CD4-positive, alpha-beta memory T cell (primary cell): ENCODE measurements at places on chromosomes 12 and 14. TPM values are rescaled to one million over a fixed set of nuclear protein-coding genes. Genes with fewer than 3 reads are reported as not detected.
A peak's percentile ranks its signal among the peaks of the same experiment; 100 is the strongest.

GRCh38 chr12:92628476-92628875, 74.3 kb upstream of the PLEKHG7 start:
- no peak for DNase-seq

- DNase-seq: no peak
Measured at GRCh38 chr14:75494896-75495295, 27.4 kb upstream of the BATF start.

DNA sequence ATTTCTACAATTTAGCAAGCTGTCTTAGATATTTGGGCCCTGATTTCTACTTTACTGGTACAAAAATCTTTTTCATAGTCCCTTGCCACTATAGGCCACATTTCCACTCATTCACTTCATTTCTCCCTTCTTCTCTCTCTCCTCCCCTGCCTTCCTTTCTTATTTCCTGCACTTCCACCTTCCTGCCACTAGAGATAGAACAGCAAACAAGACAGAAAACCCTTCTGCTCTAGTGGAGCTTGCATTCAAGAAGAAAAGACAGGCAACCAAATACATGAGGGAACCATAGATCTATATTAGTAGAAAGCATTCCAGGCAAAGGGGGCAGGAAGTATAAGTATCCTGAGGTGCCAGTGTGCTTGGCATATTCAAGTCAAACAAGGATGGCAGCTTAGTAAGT, 623.5 kb downstream of the FLRT2 start:
- no peak for DNase-seq

- no peak for DNase-seq
Measured at GRCh38 chr14:39181026-39181692, 6.1 kb downstream of the PNN start.

- no peak for DNase-seq
Measured at GRCh38 chr14:65438266-65438933, 25.9 kb downstream of the FUT8 start.

GRCh38 chr12:84421103-84421502, 491.5 kb downstream of the SLC6A15 start:
- no peak for DNase-seq

- no peak for DNase-seq
Measured at GRCh38 chr14:29126361-29126760, 359.8 kb downstream of the FOXG1 start.

GRCh38 chr14:72514660-72515025, 379.3 kb downstream of the DPF3 start:
- DNase-seq: no peak

DNAJC22 gene
- not detected for total RNA-seq

PROX2 gene
- not detected for total RNA-seq

EPYC gene
- total RNA-seq: not detected

GRCh38 chr12:48994224-48995085, 4.7 kb downstream of the DDN start:
- DNase-seq: no peak

- DNase-seq: no peak
Measured at GRCh38 chr14:60618241-60618640, 31.0 kb downstream of the SIX1 start.

- no peak for DNase-seq
Measured at GRCh38 chr14:104734991-104735779, 11.2 kb downstream of the ADSS1 start.

- no peak for DNase-seq
Measured at GRCh38 chr14:29930283-29930682, 2.6 kb upstream of the PRKD1 start.

DEPDC4 gene
- 0.38 TPM for total RNA-seq

GRCh38 chr12:38890102-38890855, 15.1 kb downstream of the CPNE8 start:
- DNase-seq: no peak

- DNase-seq: no peak
Measured at GRCh38 chr14:24700511-24700910, 66.5 kb upstream of the GZMB start.

- peak; percentile 88 for DNase-seq
Measured at GRCh38 chr12:8953773-8954402, 4.4 kb upstream of the M6PR start.

GPN3 gene
- total RNA-seq: 16.6 TPM

LRP1-AS gene
- not detected for total RNA-seq

AICDA gene
- total RNA-seq: not detected

CLEC4C gene
- total RNA-seq: not detected

DNA sequence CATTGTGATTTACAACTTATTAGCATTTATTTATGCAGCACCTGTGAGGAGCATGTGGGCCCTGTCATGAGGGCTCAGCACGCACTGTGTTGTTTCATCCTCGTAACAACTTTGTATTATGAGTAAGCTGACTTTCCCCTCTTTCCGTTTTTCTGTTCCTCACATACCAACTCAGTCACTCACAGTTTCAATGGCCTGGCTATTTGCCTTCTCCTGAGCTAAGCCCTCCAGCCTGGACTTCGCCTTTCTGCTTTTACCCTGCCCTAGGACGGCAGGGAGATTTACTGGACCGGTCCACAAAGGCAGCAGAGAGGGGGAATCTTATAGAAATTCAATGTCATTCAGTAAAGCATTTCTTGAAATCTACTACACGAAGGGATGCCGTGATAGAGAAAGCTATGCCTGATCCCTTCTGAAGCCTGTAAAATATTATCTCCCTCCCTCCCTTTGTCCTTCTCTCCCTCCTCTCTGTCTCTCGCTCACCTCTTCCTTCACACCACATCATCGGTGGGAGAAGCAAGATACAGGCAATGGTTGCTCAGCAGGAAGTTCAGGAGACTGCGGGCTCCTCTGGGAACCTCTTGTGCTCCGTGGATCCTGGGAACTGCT, 219.2 kb upstream of the TBX3 start:
- DNase-seq: no peak

DNA sequence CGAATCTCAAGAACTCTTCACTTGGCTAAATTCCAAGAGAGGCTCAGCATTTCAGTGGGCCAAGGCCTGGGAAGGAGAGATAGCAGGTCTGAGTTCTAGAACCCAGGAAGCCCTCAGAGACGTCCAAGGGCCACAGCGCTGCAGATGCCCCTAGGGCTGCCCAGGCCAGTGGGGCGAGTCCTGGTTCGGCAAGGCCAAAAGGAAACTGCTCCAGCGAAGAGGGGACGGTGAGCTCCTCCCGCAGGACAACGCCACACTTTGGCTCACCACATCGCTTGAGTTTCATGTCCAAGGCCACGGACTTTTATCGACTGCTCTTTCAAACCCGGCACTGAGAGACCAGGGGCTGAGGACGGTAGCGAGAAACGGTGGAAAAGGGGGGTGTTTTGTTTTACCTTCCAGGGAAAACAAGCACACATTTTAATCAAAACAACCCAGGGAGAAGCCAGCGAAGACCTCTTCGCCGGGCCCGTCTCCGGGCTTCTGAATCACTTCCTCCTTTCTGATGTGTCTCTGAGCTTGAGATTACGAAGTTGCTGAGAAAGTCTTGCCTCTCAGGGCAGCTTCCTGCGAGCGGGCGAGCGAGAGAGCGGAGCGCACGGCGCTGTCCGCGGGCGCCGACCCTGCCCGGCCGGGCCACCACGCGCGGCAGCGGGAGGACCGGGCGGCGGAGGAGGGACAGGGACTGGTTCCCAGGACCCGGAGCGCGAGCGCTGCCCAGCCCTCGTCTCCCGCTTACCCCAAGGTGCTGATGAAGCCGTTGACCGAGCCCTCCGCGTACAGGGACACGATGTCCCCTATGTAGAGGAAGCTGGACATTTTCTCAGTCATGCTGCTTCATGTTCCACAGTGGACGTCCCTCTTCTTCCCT, 808 bp downstream of the ITPR2 start:
- DNase-seq: peak; percentile 74

GRCh38 chr12:4302881-4303280, 18.1 kb upstream of the TIGAR start:
- no peak for DNase-seq

GRCh38 chr14:103031956-103032355, 25.4 kb downstream of the CDC42BPB start:
- no peak for DNase-seq

ARHGEF40 gene
- total RNA-seq: 0.42 TPM

GRCh38 chr12:1073652-1074051, 82.6 kb downstream of the ERC1 start:
- no peak for DNase-seq
